ENCODE measurements at places on chromosomes 1 and 21. TPM values are rescaled to one million over a fixed set of nuclear protein-coding genes. Genes with fewer than 3 reads are reported as not detected.

Gene TCHHL1
- not detected for total RNA-seq

- no peak for DNase-seq
Observed at GRCh38 chr1:215018555-215018954, 64.0 kb upstream of the KCNK2 start.

DNA sequence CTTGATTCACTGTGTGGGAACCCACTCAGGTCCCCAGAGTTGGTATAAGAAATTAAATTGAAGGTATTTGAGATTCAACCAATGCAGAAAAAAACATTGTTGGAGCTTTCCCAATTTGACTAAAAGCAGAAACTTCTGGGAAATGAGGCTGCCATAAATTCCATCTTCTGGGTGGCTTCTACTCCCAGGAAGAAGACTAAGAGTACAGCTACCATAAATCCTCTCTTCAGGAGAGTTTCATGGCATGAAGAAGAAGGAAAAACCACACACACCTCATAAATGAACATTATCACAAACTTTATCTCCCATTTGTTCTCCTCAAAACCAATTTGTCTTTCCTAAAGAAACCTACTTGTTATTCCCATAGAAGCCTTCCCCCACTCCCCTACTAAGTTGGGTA lies 283.9 kb downstream of the DPYD start:
- DNase-seq: no peak

- no peak for DNase-seq
Observed at GRCh38 chr1:2199042-2199810, 4.7 kb upstream of the FAAP20 start.

Gene TRIM46
- total RNA-seq: 1.1 TPM

Gene RHBDL2
- not detected for total RNA-seq

GRCh38 chr1:218942431-218942830 lies 231.2 kb upstream of the LYPLAL1 start:
- no peak for DNase-seq

DNA sequence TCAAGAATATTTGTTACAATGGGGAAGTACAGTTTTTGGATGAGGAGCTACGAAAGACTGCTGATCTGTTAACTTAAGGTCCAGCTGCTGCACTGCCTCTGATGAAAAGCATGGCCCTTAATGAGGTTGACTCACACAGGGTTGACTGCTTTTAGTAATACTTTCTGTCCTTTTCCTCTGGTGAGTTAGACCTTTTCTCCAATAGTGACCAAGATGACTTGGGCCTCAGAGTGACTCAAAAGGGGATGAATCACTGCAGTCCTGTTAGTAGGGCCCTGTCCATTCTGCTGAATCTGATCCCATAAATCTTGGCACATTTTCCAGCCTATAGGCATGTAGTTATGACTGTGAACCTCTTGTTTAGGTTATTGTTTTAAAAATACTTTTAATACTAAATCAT lies 2.7 kb downstream of the DISP1 start:
- peak; percentile 79 for DNase-seq

Gene CYP4Z1
- not detected for total RNA-seq

GRCh38 chr1:46724991-46725735 lies 6.2 kb upstream of the EFCAB14 start:
- peak; percentile 78 for DNase-seq

DNA sequence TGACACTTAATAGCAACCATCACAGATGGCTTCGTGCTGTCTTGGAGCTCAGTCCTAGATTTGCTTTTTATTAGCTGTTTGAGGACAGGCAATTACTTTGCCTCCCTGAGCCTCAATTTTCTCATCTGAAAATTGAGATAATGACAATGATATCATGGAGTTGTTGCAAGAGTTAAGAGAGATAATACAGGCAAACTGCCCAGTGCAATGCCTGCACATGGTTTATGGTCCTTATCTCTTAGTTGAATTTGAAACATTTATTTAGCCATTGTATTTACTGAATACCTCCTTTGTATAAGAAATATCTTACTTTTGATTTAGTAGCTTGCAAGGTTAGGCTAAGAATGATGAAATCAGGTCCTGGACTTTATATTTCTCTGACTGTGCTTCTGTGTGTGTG lies 17.7 kb downstream of the KCNA2 start:
- no peak for DNase-seq

DNA sequence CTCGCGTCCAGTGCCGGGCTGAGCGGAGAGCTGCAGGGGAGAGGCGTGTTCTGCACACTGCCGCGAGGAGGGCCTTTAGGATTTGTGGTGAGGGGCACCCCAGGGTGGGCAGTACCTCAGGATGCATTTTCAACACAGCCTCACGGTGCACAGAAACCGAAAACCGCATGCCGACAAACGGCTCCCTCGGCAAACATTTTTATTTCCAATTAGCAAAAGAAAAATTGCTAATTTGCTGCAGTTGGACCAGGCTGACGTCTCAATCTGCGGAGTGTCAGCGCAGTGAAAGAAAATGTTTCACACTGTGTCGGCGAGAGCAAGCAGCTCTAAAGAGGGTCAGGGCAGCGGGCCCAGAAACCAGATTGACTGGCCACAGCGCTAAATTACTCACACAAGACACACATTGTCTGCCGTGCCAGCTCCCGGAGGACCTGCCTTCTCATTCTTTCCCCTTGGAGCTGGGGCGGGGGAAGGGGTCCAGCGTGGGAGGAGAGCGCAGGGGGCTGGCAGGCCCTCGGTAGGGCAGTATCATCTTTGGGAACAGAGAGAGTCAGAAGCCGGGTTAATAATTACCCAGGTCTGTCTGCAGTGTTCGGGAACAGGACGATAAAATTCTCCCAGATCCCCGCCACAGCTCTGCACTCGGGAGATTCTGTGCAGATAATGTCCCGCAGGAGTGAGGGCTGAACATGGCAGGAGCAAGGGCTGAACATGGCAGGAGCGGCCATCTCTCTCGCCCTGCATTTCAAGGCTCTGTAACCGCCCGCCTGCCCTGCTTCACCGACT lies 150.2 kb downstream of the PRDM16 start:
- no peak for DNase-seq

Gene ADAMTSL4
- 0.80 TPM for total RNA-seq

- no peak for DNase-seq
Observed at GRCh38 chr1:112983537-112984131, 27.6 kb upstream of the SLC16A1 start.

Gene CRYZL1
- 13.6 TPM for total RNA-seq

Gene CLCC1
- 25.4 TPM for total RNA-seq

DNA sequence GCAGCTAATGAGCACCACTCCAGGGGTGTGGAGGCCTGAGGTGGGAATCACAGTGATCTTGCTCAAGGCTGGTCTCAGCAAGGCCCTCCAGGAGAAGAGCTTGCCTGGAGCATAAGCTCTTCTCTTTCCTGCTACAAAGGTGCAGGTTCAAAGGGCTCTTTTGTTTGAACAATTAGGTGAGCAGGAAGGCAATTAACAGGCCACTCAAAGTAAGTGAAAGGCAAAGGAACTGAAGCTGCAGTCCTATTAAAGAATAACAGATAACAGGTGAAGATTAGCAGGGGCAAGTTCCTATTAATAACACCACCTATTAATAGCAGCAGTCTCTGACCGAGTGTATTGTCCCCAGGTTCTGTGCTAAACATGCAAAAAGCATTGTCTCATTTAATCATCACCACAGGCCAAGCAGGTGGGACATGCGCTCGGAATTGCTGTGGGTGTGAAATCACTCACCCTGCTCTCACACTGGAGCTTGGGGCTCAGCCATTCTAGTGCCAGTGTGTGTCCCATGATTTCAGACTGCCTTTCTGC lies 113.8 kb downstream of the RHOU start:
- no peak for DNase-seq

DNA sequence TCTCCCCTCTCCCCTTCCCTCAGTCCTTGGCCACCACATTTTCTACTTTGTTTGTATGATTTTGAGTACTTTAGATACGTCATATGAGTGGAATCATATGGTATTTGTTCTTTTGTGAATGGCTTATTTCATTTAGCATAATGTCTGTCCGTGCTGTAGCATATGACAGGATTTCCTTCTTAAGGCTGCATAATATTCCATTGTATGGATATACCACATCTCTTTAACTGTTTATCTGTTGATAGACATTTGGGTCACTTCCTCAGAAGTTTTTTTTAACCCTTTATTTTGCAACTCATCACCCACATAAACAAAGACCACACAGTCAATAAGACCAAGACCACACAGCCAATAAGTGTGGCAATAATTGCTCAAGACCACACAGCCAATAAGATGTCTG lies 24.9 kb downstream of the FAM163A start:
- DNase-seq: no peak

DNA sequence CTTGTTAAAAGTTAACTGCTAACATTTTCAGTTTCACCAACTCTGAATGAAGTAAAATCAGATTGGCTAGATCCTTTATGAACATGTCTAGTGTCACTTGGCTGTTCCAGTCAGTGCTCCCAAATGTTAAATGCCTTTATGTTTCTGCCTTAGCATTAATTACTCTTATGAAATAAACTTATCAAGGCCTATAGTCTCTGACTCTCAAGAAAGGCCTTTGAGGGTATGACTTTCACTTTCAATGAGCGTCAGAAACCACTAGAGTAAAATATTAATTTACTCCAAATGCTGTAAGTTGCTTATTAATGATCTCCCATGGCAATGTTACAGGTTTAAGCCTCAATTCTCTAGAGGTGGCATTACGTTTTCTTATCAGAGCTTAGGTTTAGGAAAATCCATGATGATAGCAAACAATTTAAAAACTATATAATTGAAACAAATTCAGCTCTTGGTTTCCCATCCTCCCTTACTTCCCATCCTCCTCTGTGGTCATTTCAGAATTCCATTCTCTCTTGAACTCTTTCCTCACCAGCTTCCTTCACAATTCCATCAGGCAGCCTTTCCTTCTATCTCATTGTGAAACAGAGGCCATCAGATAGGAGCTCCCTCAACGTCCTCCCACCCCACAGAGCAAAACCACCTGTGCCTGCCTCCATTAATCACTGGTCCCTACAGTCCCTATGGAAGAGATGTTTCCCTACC lies 108.6 kb upstream of the COP1 start:
- DNase-seq: no peak

Measured in H4 (cell line).